ENCODE measurements at places on chromosomes 2 and 18. TPM values are rescaled to one million over a fixed set of nuclear protein-coding genes. Genes with fewer than 3 reads are reported as not detected.
A peak's percentile ranks its signal among the peaks of the same experiment; 100 is the strongest.

Gene M1AP
- not detected for total RNA-seq

Gene PUM2
- 39.9 TPM for total RNA-seq

Gene TTC32
- 11.9 TPM for total RNA-seq

Gene FSHR
- total RNA-seq: not detected

Gene AAMP
- 231 TPM for total RNA-seq

Gene POTEI
- total RNA-seq: not detected

Gene KCNG2
- not detected for total RNA-seq

Gene FOXD4L1
- total RNA-seq: not detected

Gene GALNT1
- total RNA-seq: 121 TPM

DNA sequence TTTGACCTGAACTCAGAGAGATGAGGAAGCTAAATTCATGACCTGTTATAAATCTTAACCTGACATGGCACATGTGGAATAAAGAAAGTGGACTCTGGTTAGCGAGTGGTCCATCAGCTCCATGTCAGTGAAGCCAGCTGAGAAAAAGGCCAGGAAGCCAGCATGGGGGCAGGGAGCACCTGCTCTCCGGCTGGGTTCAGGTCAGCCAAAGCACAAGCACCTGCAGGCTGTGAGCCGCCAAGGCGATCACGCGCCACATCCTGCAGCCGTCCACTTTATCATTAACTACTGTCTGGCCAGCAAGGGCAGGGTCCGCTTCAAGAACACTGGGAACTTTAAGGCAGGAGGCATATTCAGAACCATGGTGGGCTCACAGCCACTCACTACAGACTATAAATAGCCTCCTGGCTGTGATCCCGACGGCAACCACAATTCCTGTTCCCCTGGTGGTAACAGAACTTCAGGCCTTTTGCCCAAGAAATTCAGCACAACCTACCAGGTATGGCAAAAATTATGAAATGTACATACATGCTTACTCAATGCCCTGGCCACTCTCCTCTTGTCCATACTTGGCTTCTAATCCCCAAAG is 35.5 kb downstream of the ACVR1 start:
- no peak for DNase-seq
- no peaks in the 10 kb centered on the region for H3K27me3 ChIP-seq
- no peak overlapping the region for H3K4me3 ChIP-seq
- H3K4me1 ChIP-seq: peaks cover 35% of the 10 kb centered on the region
- no peak overlapping the region for H3K27ac ChIP-seq

GRCh38 chr18:60485201-60485600 is 112.6 kb upstream of the MC4R start:
- H3K4me1 ChIP-seq: no peaks in the 10 kb centered on the region
- H3K36me3 ChIP-seq: no peaks in the 10 kb centered on the region
- no peaks in the 10 kb centered on the region for H3K27me3 ChIP-seq
- DNase-seq: peak; percentile 4
- H3K27ac ChIP-seq: no peak overlapping the region

- no peak overlapping the region for H3K4me3 ChIP-seq
- no peaks in the 10 kb centered on the region for H3K36me3 ChIP-seq
Observed at GRCh38 chr2:236895497-236895896, 190.2 kb upstream of the COPS8 start.

- H3K27ac ChIP-seq: no peak overlapping the region
- DNase-seq: peak; percentile 40
- no peaks in the 10 kb centered on the region for H3K36me3 ChIP-seq
- H3K4me1 ChIP-seq: peaks cover 20% of the 10 kb centered on the region
- no peaks in the 10 kb centered on the region for H3K27me3 ChIP-seq
Observed at GRCh38 chr2:205034034-205034433, 488.8 kb downstream of the PARD3B start.

DNA sequence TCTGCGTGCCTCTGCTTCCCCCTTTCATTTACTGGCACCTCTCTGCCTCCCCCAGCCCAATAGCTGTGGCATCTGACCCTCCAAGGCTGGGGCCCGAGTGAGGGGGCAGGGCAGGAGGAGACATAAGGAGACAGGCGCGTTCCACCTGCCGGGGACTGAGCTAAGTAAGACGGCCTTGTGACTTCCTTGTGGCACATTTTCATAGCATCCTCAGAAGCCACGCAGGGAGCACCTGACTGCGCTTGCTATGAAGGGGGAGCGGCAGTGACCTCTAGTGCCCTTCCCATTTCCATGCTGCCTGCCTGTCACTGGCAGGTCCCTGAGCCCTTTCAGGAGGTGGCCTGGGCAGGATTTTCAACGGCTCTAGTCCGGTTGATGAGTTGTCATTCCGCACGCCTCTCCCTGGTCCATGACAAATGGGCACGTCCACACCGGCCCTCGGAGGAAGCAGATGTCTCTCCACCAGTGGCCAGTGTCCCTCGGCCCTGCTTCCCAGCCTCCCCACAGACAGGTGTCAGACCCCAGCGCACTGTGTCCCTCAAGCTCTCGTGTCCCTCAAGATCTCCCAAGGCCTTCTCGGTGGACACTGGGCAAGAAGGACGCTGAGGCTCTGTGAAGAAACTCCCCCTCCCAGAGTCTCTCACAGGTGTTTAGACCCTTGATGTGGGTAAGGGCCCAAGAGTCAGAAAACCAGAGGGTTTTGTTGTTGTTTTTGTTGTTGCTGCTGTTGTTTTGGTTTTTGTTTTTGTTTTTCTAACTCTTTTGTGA is 42.7 kb downstream of the CYP26B1 start:
- no peak overlapping the region for H3K4me3 ChIP-seq
- DNase-seq: no peak
- no peaks in the 10 kb centered on the region for H3K4me1 ChIP-seq
- no peaks in the 10 kb centered on the region for H3K36me3 ChIP-seq

- H3K27me3 ChIP-seq: no peaks in the 10 kb centered on the region
- H3K36me3 ChIP-seq: no peaks in the 10 kb centered on the region
- no peak overlapping the region for H3K4me3 ChIP-seq
- DNase-seq: no peak
- no peaks in the 10 kb centered on the region for H3K4me1 ChIP-seq
- H3K27ac ChIP-seq: no peak overlapping the region
Observed at GRCh38 chr2:38129481-38129880, 53.5 kb upstream of the CYP1B1 start.

- peak; percentile 46 for DNase-seq
- H3K36me3 ChIP-seq: peaks cover 18% of the 10 kb centered on the region
- peak overlapping the region; percentile 44 for H3K27ac ChIP-seq
- H3K4me1 ChIP-seq: peaks cover 9% of the 10 kb centered on the region
- H3K4me3 ChIP-seq: peak overlapping the region; percentile 75
Observed at GRCh38 chr2:128091726-128092080, 703 bp downstream of the UGGT1 start.

DNA sequence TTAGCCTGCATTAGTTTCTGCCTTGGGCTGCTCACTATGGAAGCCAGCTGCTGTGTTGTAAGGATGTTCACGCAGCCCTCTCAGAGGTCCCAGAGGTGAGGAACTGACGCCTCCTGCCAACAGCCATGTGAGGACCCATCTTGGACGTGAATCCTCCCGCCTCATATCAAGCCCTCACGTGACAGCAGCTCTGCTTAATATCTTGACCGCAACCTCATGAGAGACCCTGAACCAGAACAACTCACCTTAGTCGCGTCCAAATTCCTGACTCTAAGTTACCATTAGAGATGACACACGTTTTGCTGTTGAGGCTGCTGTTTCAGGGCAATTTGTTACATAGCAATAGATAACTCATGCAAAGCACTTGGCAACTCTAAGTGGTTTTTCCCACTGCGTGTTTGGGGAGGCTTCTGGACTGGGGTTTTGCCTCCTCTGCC is 97.7 kb downstream of the TMEM17 start:
- peaks cover 8% of the 10 kb centered on the region for H3K4me1 ChIP-seq
- no peaks in the 10 kb centered on the region for H3K27me3 ChIP-seq
- H3K36me3 ChIP-seq: no peaks in the 10 kb centered on the region
- H3K27ac ChIP-seq: no peak overlapping the region
- no peak for DNase-seq

DNA sequence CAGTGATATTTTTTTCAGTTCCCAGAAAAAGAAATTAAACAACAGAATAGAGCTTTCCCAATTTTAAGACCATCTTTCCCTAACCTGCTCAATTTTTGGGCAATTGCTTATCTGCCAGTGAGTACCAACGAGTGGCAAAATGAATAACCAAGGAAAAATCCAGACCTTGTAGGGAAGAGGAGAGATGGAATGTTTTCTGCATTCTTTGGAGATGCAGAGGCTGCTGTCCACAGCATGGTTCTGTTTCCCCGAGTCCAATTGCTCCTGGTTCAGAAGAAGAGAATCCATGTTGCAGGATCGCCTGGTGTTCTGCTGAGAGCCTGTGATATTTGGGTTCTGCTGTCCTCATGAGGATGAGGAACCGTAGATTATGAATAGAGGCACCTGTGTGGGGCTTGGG is 68.2 kb upstream of the MGAT5 start:
- H3K27me3 ChIP-seq: no peaks in the 10 kb centered on the region
- no peaks in the 10 kb centered on the region for H3K36me3 ChIP-seq
- DNase-seq: no peak
- no peaks in the 10 kb centered on the region for H3K4me1 ChIP-seq
- H3K27ac ChIP-seq: no peak overlapping the region
- H3K4me3 ChIP-seq: no peak overlapping the region

GRCh38 chr2:48249631-48250473 is 280.1 kb upstream of the STON1 start:
- peaks cover 22% of the 10 kb centered on the region for H3K4me1 ChIP-seq
- H3K4me3 ChIP-seq: no peak overlapping the region
- no peaks in the 10 kb centered on the region for H3K27me3 ChIP-seq
- H3K36me3 ChIP-seq: no peaks in the 10 kb centered on the region
- peak overlapping the region; percentile 88 for H3K27ac ChIP-seq

- no peaks in the 10 kb centered on the region for H3K36me3 ChIP-seq
- no peak for DNase-seq
- no peak overlapping the region for H3K27ac ChIP-seq
- H3K27me3 ChIP-seq: no peaks in the 10 kb centered on the region
Observed at GRCh38 chr2:43360137-43360536, 133.7 kb upstream of the ZFP36L2 start.

GRCh38 chr18:51621864-51622160 is 424.3 kb upstream of the MEX3C start:
- H3K4me3 ChIP-seq: no peak overlapping the region
- no peaks in the 10 kb centered on the region for H3K27me3 ChIP-seq
- no peak overlapping the region for H3K27ac ChIP-seq
- H3K4me1 ChIP-seq: no peaks in the 10 kb centered on the region
- H3K36me3 ChIP-seq: no peaks in the 10 kb centered on the region

DNA sequence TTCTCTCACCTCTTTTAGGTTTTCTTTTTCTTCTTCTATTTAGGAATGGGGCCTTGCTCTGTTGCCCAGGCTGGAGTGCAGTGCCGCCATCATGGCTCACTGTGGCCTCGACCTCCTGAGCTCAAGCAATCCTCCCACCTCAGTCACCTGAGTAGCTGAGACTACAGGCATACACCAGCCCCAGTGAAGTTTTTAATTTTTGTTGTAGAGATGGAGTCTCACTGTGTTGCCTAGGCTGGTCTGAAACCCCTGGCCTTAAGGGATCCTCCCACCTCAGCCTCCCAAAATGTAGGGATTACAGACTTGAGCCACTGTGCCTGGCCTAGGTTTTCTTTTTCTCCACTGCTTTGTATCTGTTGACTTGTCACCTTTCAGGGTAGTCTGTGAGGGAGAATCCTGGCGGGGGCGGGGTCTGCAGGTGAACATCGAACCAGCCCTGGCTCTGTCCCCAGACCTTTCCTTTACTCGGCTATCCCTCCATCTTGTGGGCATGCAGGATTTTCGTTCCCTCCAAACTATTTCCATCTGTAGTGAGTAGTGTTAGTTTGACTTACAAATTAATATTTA is 21.7 kb downstream of the NCK2 start:
- peaks cover 6% of the 10 kb centered on the region for H3K36me3 ChIP-seq
- no peak overlapping the region for H3K4me3 ChIP-seq
- no peak for DNase-seq
- no peak overlapping the region for H3K27ac ChIP-seq

DNA sequence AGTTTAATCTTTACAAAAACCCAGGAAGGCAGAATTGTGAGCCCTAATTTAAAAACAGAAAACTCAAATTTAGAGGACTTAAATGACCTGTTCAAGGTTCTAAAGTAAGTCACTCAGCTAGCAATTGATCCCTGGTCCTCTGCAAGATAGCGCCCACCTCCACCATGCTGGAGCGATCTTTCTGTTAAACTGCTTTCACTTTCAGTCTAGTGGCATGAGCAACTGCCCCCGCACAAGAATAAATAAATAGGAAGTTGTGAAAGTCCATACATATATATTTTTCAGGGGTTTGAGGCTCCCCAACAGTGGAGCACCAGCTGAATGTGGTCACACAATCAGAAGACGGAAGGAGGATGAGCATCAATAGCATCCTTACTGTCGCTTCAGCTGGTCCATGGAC is 217.9 kb downstream of the NAPG start:
- no peak overlapping the region for H3K27ac ChIP-seq
- no peak overlapping the region for H3K4me3 ChIP-seq
- H3K4me1 ChIP-seq: peaks cover 7% of the 10 kb centered on the region
- DNase-seq: no peak
- H3K27me3 ChIP-seq: no peaks in the 10 kb centered on the region

GRCh38 chr2:12424809-12425208 is 291.9 kb upstream of the TRIB2 start:
- no peak overlapping the region for H3K27ac ChIP-seq
- no peaks in the 10 kb centered on the region for H3K27me3 ChIP-seq
- no peak overlapping the region for H3K4me3 ChIP-seq
- peaks cover 30% of the 10 kb centered on the region for H3K4me1 ChIP-seq
- no peaks in the 10 kb centered on the region for H3K36me3 ChIP-seq

DNA sequence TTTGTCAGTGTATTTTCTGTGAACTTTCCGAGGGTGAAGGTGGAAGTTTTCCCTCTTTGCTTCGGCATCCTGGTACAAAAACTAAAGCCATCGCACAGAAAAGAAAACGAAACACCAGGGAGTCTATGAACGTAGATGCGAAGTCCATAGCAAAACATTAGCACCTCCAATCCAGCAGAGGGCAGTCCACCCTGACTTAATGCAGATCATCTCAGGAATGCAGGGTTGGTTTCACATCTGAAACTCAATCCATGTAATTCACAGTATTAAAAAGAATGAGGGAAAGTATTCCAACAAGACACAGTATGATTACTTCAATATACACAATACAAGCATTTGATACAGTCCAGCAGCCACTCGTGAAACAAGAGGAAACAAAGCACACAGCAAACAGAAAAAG is 70.8 kb downstream of the RTP5 start:
- no peak overlapping the region for H3K4me3 ChIP-seq
- H3K36me3 ChIP-seq: no peaks in the 10 kb centered on the region
- no peak overlapping the region for H3K27ac ChIP-seq
- H3K4me1 ChIP-seq: peaks cover 8% of the 10 kb centered on the region

DNA sequence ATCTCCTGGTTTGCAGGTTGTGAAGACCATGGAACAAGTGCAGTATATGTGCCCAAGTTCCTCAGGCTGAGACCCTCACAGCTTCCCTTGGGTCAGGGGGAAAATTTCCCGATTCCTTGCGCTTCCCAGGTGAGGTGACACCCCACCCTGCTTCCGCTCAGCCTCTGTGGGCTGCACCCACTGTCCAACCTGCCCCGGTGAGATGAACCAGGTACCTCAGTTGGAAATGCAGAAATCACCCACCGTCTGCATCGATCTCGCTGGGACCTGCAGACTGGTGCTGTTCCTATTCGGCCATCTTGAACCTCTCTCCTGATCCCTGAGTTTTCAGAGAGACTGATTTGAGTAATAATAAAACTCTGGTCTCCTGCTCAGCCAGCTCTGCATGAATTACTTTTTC is 30.6 kb downstream of the CHCHD5 start:
- no peaks in the 10 kb centered on the region for H3K4me1 ChIP-seq
- DNase-seq: no peak
- no peak overlapping the region for H3K4me3 ChIP-seq
- H3K27ac ChIP-seq: no peak overlapping the region

GRCh38 chr2:5020116-5020875 is 671.9 kb upstream of the SOX11 start:
- no peaks in the 10 kb centered on the region for H3K27me3 ChIP-seq
- no peak overlapping the region for H3K4me3 ChIP-seq
- H3K36me3 ChIP-seq: no peaks in the 10 kb centered on the region
- no peak overlapping the region for H3K27ac ChIP-seq
- no peak for DNase-seq

Measured in SJSA1 (cell line).